Chondrocyte (in vitro differentiated cells): ENCODE measurements at places on chromosomes 16 and 17. TPM values are rescaled to one million over a fixed set of nuclear protein-coding genes. Genes with fewer than 3 reads are reported as not detected.

DNA sequence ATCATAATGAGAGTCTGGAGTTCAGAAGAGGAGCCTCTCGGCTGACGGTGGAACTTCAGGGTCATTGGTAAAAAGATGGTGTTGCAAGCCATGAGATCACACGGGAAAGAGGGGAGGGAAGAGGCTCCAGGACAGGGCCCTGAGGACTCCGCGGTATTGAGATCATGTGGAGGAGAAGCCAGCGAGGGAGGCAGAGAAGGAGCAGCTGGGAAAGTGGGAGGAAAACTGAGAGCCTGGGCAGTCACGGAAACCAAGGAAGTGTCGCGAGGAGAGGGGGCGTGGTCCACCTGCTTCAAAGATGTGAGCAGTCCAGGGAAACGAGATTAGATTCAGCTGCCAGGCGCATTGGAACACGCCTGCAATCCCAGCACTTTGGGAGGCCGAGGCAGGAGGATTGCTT is 27.7 kb upstream of the SBK1 start:
- no peak overlapping the region for H3K27ac ChIP-seq
- no peak overlapping the region for H3K4me3 ChIP-seq
- no peak for DNase-seq

Gene ACSM2B
- 0.38 TPM in 1 of 3 replicates, not detected in the others for total RNA-seq

- H3K4me1 ChIP-seq = peaks cover 48% of the 10 kb centered on the region
- no peak within 1 kb of the TSS for H3K27ac ChIP-seq
- no peaks in the 10 kb centered on the region for H3K36me3 ChIP-seq
- no peak for DNase-seq
These were observed at the start of gene KRTAP4-16 for GRCh38 chr17:41101586-41102259. Gene KRTAP4-16, minus strand, starts transcription at chr17:41102209. Its CDS starts 0 bp downstream, at chr17:41102209.

Gene MRPL28
- total RNA-seq = 53.4 to 57.7 TPM (median 54.7 TPM) in 3 replicates

GRCh38 chr16:82699711-82700495 is 73.1 kb downstream of the CDH13 start:
- H3K4me1 ChIP-seq = peaks cover 37% of the 10 kb centered on the region
- no peak overlapping the region for H3K4me3 ChIP-seq
- no peaks in the 10 kb centered on the region for H3K36me3 ChIP-seq

GRCh38 chr17:45147581-45148182 is 593 bp upstream of the HEXIM1 start:
- H3K27ac ChIP-seq = peak overlapping the region; percentile 99
- DNase-seq = peak; percentile 92
- peaks cover 29% of the 10 kb centered on the region for H3K4me1 ChIP-seq
- peaks cover 4% of the 10 kb centered on the region for H3K36me3 ChIP-seq
- no peaks in the 10 kb centered on the region for H3K27me3 ChIP-seq
- H3K4me3 ChIP-seq = peak overlapping the region; percentile 89

GRCh38 chr16:11257131-11257938 is 1.3 kb upstream of the SOCS1 start:
- H3K27ac ChIP-seq = peak overlapping the region; percentile 99
- peaks cover 5% of the 10 kb centered on the region for H3K27me3 ChIP-seq
- H3K4me3 ChIP-seq = peak overlapping the region; percentile 95
- DNase-seq = no peak

DNA sequence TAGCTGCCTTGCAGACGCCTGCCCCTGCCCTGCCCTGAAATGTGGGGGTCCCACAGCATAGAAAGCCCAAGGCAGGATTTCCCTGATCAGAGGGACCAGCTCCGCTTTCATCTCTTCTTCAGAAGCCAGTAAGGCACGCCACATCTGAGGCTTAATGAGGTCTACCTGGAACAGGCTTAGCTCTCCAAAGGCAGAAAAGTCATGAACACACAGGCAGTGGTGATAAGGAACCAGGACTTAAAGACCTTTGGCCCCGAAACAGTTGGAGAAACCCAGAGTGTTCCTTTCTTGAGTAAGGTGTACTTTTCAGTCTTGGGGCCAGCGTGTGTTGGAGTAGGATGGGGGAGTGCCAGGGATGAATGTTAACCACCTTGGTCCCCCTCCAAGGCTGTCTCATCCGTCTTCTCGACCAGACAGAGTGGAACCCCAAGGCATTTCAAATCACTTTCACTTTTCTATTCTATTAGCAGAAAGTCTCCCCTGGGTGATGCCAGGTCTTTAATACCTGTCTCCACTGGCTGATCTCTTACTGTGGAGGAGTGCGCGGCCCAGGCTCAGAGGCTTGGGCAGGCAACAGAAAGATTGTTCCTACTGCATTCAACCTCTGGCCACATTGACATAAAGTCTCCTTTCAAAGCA is 43.9 kb downstream of the TMEM186 start:
- H3K27ac ChIP-seq = no peak overlapping the region
- H3K4me3 ChIP-seq = no peak overlapping the region
- DNase-seq = peak; percentile 44
- H3K27me3 ChIP-seq = no peaks in the 10 kb centered on the region
- peaks cover 9% of the 10 kb centered on the region for H3K4me1 ChIP-seq

Gene NPIPA7
- total RNA-seq = 6.0 to 7.9 TPM (median 6.7 TPM) in 3 replicates

Gene SMTNL2
- 0.32 to 0.36 TPM in 2 of 3 replicates, not detected in the other for total RNA-seq

Gene C17orf107
- 1.5 to 1.8 TPM (median 1.6 TPM) in 3 replicates for total RNA-seq

- no peak overlapping the region for H3K27ac ChIP-seq
- H3K4me1 ChIP-seq = no peaks in the 10 kb centered on the region
- H3K36me3 ChIP-seq = peaks cover 3% of the 10 kb centered on the region
- DNase-seq = no peak
- H3K4me3 ChIP-seq = no peak overlapping the region
These were observed 364.4 kb downstream of the XYLT1 start for GRCh38 chr16:17106243-17106791.

Gene TBC1D16
- total RNA-seq = 51.4 to 72.7 TPM (median 55.4 TPM) in 3 replicates

Gene HBZ
- not detected in 3 replicates for total RNA-seq

Gene ADAP2
- 0.32 to 1.3 TPM (median 0.64 TPM) in 3 replicates for total RNA-seq

- H3K4me1 ChIP-seq = peaks cover 7% of the 10 kb centered on the region
- H3K27ac ChIP-seq = no peak overlapping the region
- DNase-seq = no peak
- no peak overlapping the region for H3K4me3 ChIP-seq
These were observed 448.1 kb upstream of the DYNLRB2 start for GRCh38 chr16:80092681-80093080.
